ENCODE measurements at places on chromosomes 3 and 15.

- no peak for DNase-seq
These were observed 29.1 kb upstream of the P4HTM start for GRCh38 chr3:48960841-48961413.

- no peak for DNase-seq
These were observed 16.0 kb downstream of the NR1D2 start for GRCh38 chr3:23961066-23961465.

- no peak for DNase-seq
These were observed 205.0 kb upstream of the STAC start for GRCh38 chr3:36175113-36175812.

- DNase-seq, result no peak
These were observed 122.8 kb upstream of the PRR20G start for GRCh38 chr3:127410678-127411077.

DNA sequence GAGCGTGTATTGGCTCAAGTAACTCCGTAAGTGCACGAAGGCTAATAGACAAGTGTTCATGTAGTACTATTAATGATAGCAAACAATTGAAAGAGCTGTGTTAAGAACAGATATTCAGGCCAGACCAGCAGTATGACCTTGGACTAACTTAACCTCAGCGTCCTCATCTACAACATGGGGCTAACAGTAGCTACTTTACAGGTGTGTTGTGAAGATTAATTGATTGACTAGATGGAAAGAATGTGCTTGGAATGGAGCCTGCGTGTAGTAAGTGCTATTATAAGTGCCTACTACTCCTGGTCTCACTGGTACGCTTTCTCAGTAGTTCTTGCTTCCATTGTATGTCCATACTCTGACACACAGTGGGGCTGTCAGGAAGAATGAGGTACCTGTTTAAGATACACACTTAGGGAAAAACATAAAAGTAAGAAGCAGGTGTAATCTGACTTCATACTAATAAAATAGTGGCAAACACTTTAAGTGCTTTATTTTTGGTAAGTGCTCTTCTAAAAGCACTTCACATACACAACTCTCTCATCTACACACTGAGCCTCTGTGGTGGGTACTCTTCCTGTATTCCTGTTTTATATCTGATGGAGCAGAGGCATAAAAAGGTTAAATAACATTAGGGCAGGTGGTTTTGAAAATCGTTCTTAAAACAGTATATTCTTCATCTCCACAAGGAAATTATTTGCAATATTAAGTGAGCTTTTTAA lies 24.3 kb upstream of the FBXL22 start:
- DNase-seq, result no peak

DNA sequence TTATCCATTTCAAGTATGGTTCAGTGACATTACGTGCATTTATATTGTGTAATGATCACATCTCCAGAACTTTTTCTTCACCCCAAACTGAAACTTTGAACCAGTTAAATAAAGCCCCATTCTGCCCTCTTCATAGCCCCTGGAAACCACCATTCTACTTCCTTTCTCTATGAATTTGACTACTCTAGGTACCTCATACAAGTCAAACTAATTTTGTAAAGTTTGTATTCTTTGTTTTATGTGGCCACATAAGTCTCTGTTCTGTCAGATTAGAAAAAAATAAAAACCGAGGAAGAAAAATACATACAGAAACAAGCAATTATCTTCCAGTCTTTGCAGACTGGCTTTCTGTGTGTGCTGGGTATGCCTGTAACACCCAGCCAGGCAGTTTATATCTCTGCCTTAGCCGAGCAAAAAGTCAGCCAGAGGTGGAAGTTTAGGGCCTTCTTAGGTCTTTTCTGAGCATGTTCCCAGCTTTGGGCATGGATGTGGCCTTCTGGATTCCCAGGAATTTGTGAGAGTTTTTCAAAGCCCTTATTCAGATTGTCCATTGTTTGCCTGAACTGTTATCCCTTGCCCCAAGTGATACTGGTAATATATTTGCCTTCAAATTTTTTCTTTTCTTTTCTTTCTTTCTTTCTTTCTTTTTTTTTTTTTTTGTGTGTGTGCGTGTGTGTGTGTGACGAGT lies 6.0 kb upstream of the GRAMD1C start:
- no peak for DNase-seq

GRCh38 chr3:193391902-193392301 lies 13.3 kb upstream of the ATP13A5 start:
- DNase-seq, result no peak

GRCh38 chr3:155282385-155283091 lies 10.9 kb downstream of the STRIT1 start:
- no peak for DNase-seq

GRCh38 chr3:99686955-99687612 lies 48.7 kb downstream of the COL8A1 start:
- peak; percentile 56 for DNase-seq

GRCh38 chr15:80554560-80554959 lies 140.6 kb upstream of the ABHD17C start:
- no peak for DNase-seq

- peak; percentile 84 for DNase-seq
These were observed 16.5 kb upstream of the CYP11A1 start for GRCh38 chr15:74383695-74384565.

DNA sequence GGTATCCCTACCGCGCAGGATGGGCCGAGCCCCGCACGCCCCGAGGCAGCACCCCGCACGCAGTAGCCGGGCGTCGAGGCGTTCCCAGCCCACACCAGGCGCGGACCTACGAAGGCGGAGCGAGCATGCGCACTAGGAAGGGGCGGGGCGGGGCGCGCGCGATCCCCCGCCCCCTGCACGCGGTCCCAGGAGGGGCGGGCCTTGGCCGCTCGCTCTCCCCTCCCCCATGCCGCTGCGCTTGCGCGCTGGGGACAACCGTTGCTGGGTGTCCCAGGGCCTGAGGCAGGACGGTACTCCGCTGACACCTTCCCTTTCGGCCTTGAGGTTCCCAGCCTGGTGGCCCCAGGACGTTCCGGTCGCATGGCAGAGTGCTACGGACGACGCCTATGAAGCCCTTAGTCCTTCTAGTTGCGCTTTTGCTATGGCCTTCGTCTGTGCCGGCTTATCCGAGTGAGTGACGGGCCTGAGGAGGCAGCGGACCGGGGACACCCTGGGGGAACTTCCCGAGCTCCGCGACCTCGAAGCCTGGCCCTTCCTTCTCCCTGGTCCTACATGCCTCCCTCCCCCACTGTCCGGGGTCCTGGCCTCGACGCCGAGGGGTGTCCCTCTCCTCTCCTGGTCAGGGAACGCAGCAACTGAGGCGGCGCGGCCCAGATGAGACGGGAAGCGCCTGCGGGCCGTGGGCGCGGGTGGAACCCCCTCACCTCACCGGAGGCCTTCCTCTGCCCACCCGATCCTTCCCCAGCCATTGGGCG lies at the start of gene SPESP1:
SPESP1 (plus strand) TSS at position 258 of the 755 bp plus-strand sequence; CDS start at position 387, 129 bp downstream.
- peak; percentile 65 for DNase-seq

- no peak for DNase-seq
These were observed 81.6 kb downstream of the MCTP2 start for GRCh38 chr15:94312946-94313345.

DNA sequence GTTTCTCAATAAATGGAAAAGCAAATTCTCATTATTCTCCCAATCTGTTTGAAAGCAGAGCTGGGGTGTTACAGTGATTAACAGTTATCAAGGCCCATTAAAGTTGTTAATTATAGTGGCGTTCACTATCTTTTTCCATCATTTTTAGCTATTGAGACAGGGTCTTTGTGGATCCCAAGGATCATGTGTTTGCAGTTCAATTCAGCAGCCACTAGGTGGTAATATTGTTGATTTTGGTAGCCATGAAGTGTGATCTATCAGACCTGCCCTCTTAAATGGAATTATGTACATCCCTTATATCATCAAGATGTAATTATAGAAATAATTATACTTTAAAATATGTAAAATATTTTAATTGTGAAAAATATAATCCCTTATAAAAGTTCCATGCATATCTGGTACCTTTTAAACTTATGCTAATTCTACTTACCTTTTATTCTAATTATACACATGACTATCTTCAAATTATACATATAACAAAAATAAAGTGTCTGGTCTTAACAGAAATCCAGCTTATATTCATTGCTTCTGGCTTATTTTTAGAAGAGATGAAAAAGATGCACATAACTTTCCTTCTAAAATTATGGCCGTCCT lies 126.4 kb downstream of the GREM1 start:
- no peak for DNase-seq

DNA sequence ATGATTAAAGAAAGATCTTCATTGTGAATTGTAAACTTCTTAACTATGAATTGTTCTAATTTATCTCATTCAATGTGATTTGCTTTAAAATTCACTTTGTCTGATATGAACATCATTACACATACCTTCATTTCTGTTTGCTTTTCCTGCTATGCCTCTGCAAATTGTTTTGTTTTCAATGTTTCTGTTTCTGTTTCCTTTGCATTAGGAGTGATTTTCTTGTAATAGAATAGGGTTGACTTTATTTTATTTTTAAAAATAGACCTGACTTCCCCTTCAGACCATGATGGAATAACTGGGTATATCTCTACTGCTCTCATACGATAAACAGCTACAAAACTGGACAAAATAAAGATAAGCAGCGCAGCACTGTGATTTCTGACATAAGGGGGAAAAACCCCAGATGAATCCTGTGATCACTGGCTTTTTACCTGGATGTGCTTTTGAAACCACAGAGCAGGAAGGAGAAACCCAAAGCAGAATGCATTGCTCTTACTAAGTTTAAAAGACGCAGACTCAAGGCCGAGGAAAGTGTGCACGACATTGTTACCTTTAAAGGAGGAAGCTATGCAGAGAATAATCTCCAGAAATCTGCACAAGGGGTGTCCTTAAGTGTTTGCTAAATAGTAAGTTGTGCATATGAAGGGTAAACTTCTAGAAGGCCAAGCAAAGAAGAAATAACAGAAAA lies 420.2 kb downstream of the TBC1D5 start:
- DNase-seq, result no peak

- DNase-seq, result peak; percentile 53
These were observed at the start of gene AMOTL2 for GRCh38 chr3:134374105-134374790. AMOTL2 (minus strand) TSS chr3:134374447; CDS start chr3:134371433, 3,014 bp downstream.

DNA sequence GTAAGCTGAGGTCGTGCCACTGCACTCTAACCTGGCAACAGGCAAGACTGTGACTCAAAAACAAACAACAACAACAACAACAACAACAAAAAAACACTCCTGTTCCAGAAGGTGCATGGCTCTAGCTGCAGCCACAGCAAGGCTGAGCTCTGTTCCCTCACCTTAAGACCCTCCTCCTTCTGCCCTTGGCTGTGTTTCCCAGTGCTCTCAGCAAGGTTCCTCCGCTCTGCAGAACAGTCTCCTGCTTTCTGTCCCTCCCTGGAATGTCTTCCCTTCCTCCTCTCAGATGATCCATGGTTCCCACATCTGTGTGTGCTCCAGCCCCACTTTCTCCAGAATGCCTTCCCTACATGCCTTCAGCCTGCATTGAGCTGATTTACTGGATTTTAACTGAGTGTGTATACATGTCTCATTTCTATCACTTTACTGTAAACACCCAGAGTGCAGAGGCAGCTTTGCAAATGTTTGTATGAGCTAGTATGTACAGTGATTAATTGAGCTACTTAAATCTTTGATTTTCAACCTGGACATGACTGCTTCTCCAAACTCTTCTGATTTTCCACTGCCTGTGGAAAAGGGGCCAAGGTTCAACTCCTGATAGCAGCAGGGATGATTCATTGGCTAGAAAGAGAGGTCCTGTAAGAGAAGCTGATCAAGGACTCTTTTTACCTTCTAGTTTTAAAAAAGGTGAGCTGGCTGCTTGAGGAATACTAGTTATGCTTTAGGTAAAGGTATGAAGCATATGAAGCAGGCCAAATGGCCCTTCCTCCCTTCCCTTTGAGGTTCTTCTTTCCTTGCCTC lies 14.7 kb downstream of the ANKUB1 start:
- no peak for DNase-seq

GRCh38 chr3:3137526-3137925 lies 10.8 kb downstream of the TRNT1 start:
- DNase-seq, result no peak

DNA sequence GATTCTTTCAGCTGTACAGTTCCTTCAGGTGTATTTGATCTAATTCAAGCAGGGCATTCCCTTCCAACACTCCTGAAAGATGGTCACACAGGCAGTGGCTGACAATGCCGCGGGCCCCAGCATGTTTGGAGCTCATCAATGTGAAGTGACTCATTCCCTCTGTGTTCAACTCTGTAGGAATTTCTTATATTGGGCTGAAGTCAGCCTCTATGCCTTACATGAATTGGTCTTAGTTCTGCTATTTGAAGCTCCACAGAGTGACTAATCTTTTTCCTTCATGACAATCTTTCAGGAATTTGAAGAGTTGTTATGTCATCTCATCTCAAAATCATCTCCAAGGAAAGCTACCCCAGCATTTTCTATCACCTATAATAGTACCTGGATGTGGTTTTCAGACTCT lies 142.5 kb upstream of the C2CD4B start:
- no peak for DNase-seq

- no peak for DNase-seq
These were observed 223.7 kb upstream of the NANOGP8 start for GRCh38 chr15:35308802-35309201.

DNA sequence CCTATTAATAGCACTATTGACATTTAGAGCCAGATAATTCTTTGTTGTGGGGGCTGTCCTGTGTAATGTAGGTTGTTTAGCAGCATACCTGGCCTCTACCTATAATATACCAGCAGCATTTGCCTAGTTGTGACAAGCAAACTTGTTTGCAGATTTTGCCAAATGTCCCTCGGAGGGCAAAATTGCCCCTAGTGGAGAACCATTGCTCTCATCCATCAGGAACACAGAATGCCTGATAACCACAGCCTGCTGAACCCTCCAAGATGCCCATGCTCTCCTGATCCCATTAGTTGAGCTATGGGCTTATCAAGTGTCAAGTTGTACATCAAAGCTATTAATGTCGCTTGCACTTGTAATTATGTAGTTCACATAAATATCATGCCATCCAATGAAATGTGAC lies 15.0 kb upstream of the KBTBD8 start:
- DNase-seq, result no peak

- no peak for DNase-seq
These were observed 9.7 kb downstream of the SLC12A6 start for GRCh38 chr15:34327906-34328305.

DNA sequence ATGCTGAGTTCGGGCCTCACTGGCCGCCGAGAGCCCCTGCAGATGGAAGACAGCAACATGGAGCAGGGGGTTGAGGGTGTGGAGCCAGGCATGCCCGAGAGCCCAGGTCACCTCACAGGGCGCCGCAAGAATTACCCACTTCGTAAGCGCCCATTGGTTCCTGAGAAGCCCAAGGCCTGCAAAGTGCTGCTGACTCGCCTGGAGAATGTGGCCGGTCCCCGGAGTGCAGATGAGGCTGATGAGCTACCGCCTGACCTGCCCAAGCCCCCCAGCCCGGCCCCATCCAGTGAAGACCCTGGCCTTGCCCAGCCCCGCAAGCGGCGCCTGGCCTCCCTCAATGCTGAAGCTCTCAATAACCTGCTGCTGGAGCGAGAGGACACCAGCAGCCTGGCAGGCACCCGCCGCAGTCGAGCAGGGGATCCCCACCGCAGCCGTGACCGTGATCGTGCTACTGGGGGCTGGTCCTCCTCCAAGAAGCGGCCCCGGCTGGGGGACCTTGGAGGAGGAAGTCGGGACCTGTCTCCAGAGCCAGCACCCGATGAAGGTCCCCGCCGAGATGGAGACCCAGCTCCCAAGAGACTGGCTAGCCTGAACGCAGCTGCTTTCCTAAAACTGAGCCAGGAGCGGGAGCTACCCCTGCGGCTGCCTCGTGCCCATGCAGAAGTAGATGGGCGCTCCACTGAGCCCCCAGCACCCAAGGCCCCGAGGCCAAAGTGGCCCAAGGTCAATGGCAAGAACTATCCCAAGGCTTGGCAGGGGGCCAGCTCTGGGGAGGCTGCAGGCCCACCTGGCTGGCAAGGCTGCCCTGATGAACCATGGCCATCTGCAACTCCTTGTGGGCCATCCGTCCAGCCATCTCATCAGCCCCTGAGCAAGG lies 12.1 kb upstream of the CHST14 start:
- no peak for DNase-seq

- no peak for DNase-seq
These were observed 404.1 kb downstream of the ZIC1 start for GRCh38 chr3:147813256-147813655.

Measured in activated T-cell treated with anti-CD3 and anti-CD28 coated beads, Interleukin-2, amount 50 U/mL, for 48 hours (primary cell).